Occipital lobe (tissue), 3 donors: ENCODE measurements at places on chromosomes 1 and 21.

DNA sequence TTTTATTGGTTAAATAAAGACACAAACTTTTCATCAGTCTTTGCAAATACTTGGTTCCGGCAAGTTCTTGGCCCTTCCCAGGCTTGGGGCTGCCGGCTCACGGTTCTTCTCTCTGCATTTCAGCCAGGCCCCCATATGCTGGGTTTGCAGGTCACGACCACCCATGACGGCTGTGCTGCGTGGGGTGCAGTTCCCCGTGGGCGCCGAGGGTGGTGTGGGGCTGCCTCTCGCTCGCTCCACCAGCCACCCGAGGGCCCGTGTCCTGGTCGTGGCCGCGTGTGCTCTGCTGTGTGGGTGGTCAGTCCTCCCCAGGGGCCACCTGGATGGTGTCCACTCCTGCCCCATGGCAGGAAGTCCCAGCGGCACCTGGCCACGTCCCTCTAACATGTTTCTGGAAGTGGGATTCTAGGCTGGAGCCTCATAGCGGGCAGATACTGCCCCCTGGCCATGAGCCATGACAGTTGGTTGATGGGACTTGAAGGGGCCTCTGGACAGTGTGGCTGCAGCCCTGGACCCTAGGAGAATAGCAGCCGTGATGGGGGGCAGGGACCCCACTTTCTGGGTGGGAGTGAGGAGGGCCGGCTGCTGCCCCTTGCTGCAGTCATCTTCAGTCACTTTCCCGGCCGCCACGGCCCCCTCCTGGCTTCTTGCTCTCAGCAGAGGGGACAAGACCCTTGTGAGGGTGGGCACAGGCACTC is 46.3 kb downstream of the SKI start:
- DNase-seq = no peak

GRCh38 chr1:156115514-156116374 is 1.2 kb downstream of the LMNA start:
- DNase-seq = no peak

GRCh38 chr1:113439277-113439670 is 49.0 kb downstream of the MAGI3 start:
- DNase-seq = no peak

DNA sequence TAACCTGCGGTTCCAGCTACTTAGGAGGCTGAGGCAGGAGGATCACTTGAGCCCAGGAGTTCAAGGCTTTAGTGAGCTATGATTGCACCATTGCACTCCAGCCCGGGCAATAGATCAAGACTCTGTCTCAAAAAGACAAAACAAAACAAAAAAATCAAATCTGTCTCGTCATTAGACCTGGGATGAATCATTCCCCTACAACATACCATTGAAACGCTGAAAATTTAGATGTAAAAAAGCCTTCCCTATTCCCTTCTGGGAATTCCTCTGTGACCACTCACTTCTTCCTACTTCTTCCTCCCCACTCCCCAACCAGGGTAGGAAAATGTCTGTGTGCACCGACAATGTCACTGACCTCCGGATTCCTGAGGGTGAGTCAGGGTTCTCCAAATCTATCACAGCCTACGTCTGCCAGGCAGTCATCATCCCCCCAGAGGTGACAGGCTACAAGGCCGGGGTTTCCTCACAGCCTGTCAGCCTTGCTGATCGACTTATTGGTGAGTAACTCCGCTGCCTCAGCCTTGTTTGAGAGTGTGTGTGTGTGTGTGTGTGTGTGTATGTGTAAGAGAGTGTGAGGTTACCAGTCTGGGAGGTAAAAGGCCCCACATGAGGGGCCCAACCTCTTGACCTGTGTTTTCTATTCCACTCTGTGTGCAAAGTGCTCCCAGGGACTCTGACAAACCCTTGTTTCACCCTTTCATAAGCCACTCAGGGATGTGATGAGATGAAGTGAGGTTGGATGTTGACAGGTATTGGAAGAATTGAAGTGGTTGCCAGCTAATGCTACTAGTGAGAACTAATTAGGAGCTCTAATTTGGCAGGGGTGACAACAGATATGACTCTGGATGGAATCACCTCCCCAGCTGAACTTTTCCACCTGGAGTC is 16.3 kb upstream of the SARS1 start:
- DNase-seq = no peak

DNA sequence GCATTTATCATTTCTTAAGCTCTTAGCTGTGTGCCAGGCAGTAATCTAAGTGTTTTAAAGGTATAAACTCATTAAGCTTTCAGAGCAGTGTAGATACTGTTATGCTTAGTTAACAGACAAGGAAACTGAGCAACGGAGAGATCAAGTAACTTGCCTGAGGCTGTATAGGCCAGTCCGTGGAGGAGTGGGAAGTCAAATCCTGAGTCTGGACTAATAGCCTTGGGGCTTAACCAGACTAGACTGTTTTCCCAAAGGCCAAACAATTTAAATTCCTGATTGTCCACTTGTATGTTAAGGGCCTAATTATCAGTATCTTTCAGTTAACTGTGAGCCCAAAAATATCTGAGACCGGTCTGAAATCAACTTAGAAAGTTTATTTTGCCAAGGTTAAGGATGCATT is 2.6 kb downstream of the IFNAR1 start:
- no peak for DNase-seq

DNA sequence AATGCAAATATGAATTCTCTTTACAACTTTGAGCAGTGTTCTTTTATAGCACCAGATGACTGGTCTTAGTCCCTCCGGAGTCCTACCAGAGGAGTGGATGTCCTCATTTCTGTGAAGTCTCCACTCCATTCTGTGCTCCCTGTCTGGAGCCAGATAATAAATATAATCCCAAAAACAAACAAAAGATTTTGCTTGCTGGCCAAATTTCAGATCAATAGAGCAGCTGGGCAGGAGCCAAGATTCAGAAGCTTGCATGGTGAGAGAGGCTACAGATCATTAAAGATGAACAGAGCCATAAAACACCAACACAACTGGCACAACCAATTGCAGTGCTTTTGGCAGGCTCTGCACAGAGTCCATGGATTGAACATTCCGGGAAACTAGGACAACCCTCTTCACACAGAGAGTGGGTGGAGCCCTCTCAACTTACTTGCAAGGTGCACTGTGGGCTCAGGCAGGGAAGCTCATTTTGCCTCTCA is 231.5 kb upstream of the SNX7 start:
- no peak for DNase-seq

DNA sequence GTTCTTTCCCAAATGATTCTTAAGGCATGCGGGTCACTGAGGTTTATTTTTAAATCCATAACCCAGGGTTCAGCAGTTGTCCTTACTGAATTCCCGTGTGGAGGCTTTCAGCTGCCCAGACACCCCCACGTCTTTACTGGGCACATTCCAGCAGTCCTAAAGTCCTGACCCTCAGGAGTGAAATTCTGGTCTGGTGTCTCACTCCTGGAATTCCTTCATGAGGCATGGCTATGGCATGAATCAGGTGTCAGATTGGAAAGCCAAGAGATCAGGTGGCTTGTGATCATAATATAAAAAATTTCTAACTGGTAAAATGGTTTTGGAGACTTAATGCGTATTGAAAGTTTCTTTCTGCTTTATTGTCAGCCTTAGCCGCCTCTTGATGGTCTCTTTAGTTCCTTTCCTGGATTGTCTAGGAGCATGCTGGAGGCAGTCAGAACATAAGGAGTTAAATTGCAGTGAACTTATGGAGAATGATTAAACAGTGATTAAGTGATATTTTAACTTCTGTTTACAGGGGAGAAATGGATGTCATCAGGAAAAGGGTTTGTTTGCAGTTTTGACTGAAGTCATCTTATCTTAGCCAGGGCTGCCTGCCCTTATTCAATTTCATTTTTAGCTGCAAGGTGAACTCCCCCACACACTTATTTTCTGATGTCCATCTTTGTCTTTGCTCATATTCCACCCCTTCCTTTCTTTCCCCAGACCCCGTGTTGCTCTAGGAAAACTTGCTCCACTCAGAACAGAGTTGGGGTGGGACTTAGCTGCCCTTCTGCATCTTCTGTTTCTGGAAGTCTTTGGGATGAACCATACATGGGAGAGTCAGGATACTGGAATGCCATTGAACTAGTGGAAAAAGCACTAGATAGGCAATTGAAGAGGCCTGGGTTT is 25.7 kb upstream of the MACF1 start:
- DNase-seq = no peak

DNA sequence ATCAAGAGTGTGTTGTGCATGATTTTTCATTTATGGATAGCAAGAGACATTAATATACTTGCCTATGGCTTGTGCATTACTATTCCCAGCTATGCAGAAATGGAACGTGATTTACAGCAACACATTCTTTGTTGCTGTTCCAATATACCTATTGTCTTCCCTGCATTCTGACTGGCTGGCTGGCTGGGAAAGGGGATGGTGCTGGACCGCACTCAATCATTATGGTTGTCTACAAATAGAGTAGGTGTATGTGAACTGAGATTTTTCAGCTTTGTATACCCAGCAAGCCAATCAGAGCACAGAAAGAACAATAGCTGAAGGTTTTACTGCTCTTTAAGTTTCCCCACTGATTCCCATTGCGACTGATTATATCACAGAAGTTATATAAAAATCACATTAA is 167.5 kb downstream of the ATG4C start:
- DNase-seq = no peak

DNA sequence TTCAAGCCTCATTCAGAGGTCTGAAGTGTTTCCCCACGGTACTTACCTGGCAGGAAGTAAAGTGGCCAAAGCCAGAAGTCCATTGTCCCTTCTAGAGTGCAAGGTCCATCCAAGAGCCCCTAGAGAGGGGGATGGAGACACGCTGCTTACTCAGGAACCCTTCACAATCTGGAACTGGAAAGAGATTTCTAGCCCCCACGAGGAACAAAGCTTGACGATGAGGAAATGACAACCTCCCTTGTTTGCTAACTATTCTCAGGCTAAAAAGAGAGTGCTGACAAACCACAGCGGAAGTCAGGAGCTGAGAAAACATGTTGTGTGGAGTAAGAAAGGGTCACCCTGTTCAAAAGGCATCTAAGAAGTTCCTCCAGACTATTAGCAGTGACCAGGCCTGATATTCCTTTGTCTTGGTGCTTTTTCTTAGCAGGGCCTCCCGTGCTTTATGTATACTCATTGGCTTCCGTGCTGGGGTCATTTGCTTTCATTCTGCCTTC is at the start of gene FCMR:
TSS of gene FCMR (minus strand) at position 170 of the 494 bp plus-strand sequence. CDS start at position 83, 87 bp downstream.
- DNase-seq = no peak

- no peak for DNase-seq
Observed at GRCh38 chr1:207088701-207089626, at the start of gene C4BPB. C4BPB (plus strand) TSS chr1:207088860; CDS start chr1:207089532, 672 bp downstream.

DNA sequence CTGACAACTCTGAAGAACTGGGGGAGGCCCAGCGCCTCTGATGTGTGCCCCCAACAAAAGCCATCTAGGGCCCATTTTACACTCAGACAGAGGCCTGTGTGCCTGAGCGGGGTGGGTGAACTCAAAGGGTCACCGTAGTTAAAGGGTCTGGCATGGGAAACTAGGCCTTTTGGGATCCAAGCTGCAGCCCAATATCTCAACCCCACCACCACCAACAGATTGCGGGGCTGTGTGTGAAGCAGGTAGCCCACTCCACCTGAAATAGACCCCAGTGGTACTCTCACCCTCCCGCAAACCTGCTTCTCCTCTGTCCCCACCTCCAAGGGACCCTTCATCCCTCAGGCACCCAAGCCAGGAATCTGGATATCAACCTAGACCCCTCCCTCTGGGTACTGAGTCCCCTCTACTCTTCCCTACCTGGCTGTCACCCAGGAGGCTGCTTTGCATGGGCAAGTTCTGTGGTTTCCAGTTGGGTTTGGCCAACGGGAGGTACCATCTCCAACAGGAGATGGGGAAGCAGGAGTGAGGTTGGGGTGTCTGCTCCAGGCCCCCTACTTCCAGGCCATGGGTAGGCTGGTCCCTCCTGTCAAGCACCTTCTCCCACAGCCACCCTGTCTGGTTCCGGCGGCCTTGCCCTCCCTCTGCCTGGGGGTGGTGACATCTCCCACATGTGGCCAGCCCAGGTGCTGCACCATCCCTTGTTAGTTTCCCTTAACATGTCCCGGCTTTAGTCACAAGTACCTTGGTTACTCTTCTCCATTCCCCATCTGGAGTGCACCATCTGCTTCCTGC is 35.2 kb upstream of the LRP8 start:
- DNase-seq = no peak

DNA sequence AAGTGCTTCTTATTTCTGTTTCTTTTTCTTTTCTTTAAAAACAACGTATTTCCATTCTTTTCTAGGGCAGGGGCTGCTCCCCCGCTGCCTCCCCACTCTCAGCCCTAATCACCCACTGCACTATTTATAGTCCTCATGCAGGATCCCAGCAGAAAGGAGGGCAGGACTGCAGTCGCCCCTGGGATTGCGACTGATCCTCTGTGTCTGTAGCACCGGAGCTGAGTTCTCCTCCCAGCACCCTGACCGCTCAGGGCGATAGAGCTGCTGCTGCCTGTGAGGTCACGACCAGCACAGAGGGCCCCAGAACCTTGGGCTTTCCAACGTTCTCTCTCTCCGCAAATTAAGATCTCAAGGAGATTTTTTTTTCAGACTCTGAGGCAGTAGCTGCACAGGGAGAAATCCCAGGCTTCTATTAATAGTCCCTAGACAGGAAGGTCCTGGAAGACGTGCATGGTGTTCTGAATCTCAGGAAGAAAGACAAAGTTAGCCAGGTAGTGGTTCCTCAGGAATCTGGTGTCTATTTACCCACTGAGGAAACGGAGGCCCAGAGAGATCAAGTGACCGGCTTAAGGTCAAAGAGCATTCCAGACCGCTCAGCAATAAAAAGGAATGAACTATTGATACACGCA is 46.8 kb downstream of the PRAMEF20 start:
- DNase-seq = no peak

DNA sequence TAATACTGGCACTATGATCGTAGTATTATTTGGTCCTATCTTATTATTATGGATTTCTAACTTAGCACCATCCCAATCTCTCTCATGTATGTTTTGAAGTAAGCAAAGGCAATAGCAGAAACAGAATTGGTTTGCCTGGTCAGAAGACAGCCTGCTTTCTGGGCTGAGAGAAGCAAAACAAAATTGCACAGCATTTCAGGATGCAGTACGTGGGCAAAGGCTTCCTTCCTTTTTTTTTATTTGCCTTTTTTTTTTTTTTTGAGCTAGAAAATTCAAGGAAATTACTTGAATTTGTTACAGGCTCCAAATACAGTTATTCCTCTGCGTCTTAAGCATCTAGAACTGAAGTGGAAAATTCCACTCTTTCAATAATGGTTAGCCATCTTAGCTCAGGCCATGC is 8.8 kb downstream of the CDA start:
- no peak for DNase-seq

GRCh38 chr21:43864962-43865539 is at the start of gene AGPAT3:
AGPAT3 (plus strand) TSS chr21:43865223; CDS start chr21:43959682, 94,459 bp downstream.
- no peak for DNase-seq

DNA sequence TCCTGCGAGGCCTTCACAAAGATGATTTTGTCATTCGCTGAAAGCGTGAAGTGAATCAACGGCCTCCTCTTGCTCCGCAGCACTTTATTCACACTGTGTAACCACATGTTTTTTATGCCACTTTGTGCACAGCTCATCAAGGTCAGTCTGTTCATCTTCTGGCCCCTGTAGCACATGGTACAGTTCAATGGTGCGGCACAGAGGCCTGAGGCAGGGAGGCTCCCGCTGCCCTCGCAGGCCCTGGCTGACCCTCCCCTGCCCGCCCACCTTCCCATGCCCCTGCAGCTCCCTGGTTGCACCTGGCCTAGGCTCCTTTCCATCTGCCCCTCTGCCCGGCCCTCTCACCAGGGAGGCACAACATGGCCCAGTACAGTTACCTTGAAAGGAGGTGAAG is 87.5 kb downstream of the CD247 start:
- no peak for DNase-seq

- DNase-seq = no peak
Observed at GRCh38 chr1:180192172-180192571, 37.5 kb downstream of the QSOX1 start.

- no peak for DNase-seq
Observed at GRCh38 chr1:234756857-234757256, 146.9 kb upstream of the IRF2BP2 start.
